ENCODE measurements at places on chromosomes 6 and 20.

- no peaks in the 10 kb centered on the region for H3K36me3 ChIP-seq
- H3K4me1 ChIP-seq: no peaks in the 10 kb centered on the region
- no peaks in the 10 kb centered on the region for H3K27me3 ChIP-seq
- H3K27ac ChIP-seq: no peak overlapping the region
- DNase-seq: no peak
These were observed 11.7 kb downstream of the TSHZ2 start for GRCh38 chr20:52983726-52984450.

GRCh38 chr20:50221501-50222308, 31.1 kb downstream of the CEBPB start:
- no peak overlapping the region for H3K4me3 ChIP-seq
- no peaks in the 10 kb centered on the region for H3K4me1 ChIP-seq
- no peak overlapping the region for H3K27ac ChIP-seq
- no peak for DNase-seq

GRCh38 chr6:29908341-29908662, 34.0 kb upstream of the HLA-A start:
- DNase-seq: no peak
- H3K27me3 ChIP-seq: no peaks in the 10 kb centered on the region
- H3K4me1 ChIP-seq: no peaks in the 10 kb centered on the region
- H3K4me3 ChIP-seq: no peak overlapping the region
- H3K36me3 ChIP-seq: no peaks in the 10 kb centered on the region

DNA sequence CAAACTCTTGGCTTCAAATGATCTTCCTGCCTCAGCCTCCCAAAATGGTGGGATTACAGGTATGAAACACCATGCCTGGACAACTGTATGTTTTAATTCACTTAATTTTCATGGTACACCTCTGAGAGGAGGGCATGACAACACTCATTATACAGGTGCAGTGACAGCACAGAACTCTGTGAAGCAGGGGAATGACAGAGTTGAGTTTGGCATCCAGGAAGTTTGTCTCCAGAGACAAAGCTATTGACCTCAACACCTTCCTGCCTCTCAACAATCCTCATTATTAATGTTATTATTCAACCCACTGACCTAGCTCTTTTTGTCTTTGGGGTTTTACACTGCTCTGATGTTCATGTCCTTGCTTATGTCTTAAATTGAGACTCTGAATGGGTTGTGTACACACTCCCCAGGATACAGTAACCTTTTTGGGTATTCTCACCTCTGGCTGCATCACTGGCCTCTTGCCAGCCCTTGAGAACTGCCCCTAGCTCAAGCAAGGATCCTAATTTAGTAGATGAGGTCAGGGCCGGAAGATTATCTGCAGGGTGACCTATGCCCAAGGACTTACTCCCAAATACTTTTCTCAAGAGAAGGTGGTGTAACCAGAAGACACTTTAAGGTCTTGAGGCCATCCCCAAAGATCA, 13.0 kb upstream of the IER3 start:
- no peak overlapping the region for H3K4me3 ChIP-seq
- peak overlapping the region; percentile 31 for H3K27ac ChIP-seq
- H3K4me1 ChIP-seq: peaks cover 22% of the 10 kb centered on the region
- no peaks in the 10 kb centered on the region for H3K36me3 ChIP-seq

DNA sequence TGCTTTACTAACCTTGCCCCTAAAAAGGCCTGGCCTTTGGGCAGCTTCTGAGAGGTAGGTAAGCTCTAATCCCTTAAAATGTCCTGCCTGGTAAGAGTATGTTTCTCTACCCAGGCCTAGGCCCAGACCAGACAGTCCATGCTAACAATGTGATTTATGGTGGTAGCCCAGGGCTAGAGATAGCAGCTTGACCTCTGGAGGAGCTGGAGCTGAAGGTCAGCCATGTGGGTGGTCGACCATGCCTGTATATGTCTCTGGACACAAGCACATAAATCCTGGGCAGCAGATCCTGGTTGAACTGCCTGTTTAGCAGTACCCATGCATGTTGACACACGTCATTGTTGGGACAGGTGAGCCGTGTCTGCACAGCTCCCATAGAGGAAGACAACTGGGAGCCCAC, 62.1 kb upstream of the PHACTR1 start:
- no peaks in the 10 kb centered on the region for H3K36me3 ChIP-seq
- H3K27ac ChIP-seq: no peak overlapping the region
- no peaks in the 10 kb centered on the region for H3K4me1 ChIP-seq

GRCh38 chr6:89251170-89251569, 34.0 kb upstream of the GABRR1 start:
- no peaks in the 10 kb centered on the region for H3K36me3 ChIP-seq
- H3K4me1 ChIP-seq: no peaks in the 10 kb centered on the region
- H3K27ac ChIP-seq: no peak overlapping the region
- DNase-seq: no peak

DNA sequence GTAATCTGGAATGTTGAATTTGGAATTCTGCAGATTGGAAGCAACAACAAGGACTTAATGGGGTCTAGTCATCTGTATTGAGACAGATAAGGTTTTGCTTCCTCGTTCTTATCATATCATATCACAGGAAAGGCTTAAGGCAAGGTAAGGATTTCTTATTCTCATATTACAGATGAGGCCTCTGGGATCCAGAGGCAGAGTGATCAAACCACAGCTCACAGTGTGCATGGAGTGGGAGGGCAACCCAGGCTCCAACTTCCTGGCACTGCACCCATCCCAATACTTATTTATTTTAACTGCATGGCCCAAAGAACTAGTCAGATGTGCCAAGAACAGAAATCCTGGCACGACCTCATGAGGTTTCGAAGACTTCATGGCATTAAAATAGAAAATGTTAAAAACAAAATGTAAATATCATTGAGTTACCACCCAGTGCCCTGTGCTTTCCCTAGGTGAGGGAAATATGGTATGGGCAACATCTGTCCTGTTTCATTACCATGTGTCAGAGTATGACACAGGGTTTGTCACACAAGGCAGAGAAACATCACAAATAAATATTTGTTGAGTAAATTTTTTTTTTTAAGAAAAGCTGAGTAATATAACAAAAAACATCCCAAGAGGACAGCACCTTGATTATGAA, 191.9 kb downstream of the ISM1 start:
- H3K27ac ChIP-seq: no peak overlapping the region
- DNase-seq: no peak
- H3K36me3 ChIP-seq: peaks cover 2% of the 10 kb centered on the region
- no peak overlapping the region for H3K4me3 ChIP-seq
